ENCODE measurements at places on chromosomes 7 and 10.
A peak's percentile ranks its signal among the peaks of the same experiment; 100 is the strongest.

- DNase-seq: no peak
Measured at GRCh38 chr10:124040451-124041188, 52.8 kb downstream of the CHST15 start.

- DNase-seq: no peak
Measured at GRCh38 chr7:96224685-96225084, 97.2 kb downstream of the SLC25A13 start.

DNA sequence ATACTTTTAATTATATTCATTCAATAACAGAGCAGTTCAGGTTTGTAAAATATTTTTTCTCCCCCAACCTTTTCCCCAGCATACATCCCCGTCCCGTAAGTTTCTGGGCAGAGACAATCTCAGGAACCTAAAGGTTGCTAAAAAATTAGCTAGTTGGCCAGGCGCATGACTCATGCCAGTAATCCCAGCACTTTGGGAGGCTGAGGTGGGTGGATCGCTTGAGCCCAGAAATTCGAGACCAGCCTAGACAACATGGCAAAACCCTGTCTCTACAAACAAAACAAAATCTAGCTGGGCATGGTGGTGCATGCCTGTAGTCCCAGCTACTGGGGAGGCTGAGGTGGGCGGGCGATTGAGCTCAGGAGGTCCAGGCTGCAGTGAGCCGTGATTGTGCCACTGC is 40.2 kb downstream of the TCF7L2 start:
- no peak for DNase-seq

DNA sequence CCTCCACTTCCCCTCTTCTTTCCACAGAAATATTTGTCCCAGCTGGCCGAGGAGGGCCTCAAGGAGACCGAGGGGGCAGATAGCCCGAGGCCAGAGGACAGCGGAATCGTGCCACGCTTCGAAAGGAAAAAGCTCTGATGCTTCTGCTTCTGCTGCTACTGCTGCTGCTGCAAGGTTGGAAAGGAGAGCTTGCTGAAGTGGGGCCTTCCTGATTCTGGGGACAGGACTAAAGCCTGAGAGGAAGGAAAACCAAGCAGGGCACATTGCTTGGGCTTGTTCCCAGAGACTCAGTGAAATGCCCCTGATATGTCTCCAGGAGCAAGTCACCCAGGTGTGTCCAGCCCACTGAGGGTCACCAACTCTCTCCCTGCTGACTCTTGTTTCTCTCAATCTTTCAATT is 35.9 kb upstream of the PDCD4 start:
- no peak for DNase-seq

DNA sequence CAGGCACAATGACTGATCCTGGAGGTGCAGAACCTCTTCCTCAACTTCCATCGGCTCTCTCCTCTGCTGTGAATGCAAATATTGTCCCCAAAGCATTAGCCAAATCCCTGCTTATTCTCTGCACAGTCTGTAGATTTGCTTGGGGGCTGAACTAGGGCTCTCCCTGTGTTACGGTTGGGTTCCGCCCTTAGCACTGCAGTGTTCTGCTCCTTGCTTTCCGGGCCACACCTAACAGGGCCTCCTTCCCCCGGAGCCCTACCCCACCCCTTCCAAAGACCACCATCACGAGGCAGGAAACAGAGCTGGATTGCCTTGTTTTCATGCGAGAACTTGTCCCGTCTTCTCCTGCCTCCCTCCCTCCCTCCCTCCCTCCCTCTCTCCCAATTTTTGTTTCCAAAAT is 36.6 kb downstream of the SLC25A28 start:
- DNase-seq: no peak

DNA sequence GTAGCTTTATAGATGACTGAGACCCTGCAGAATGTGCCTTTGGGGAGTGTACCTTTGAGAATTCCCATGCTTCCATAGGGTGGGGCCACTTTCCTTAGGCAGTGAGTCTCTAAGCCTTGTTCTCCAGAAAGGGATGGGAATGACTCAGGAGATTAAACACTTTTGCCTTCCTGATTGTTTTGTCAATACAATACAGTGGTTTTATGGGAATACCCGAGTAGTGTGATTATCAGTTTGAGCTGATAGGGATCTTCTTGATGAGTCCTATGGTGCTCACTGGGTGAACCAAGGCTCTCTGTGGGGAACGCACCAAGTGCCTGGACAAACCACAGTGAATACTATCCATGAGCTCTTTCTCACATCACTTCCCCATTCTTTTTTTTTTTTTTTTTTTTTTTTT is 6.3 kb downstream of the MYOF start:
- DNase-seq: peak; percentile 38

DNA sequence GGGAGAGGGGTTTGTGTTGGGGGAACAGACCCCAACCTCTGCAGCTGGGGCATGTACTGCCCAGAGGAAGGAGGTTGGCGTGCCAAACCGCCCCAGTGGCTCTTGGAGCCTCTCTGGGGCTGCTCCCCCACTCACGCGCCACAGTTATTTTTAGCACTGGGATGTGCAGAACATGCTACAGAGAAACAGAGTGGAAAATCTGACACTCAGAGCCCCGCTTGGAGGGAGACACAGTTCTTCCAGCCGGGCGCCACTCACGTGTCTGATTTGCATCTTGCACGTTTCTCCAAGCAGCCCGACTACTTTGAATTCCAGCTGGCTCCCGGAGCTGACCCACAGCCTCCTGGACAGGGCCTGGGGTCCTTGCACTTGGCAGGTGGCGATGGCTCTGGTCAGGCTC is 182.0 kb downstream of the RPS24 start:
- DNase-seq: peak; percentile 89

- DNase-seq: no peak
Measured at GRCh38 chr7:74082770-74083116, 861 bp upstream of the LIMK1 start.

- DNase-seq: no peak
Measured at GRCh38 chr10:113108194-113108835, 158.3 kb downstream of the TCF7L2 start.

DNA sequence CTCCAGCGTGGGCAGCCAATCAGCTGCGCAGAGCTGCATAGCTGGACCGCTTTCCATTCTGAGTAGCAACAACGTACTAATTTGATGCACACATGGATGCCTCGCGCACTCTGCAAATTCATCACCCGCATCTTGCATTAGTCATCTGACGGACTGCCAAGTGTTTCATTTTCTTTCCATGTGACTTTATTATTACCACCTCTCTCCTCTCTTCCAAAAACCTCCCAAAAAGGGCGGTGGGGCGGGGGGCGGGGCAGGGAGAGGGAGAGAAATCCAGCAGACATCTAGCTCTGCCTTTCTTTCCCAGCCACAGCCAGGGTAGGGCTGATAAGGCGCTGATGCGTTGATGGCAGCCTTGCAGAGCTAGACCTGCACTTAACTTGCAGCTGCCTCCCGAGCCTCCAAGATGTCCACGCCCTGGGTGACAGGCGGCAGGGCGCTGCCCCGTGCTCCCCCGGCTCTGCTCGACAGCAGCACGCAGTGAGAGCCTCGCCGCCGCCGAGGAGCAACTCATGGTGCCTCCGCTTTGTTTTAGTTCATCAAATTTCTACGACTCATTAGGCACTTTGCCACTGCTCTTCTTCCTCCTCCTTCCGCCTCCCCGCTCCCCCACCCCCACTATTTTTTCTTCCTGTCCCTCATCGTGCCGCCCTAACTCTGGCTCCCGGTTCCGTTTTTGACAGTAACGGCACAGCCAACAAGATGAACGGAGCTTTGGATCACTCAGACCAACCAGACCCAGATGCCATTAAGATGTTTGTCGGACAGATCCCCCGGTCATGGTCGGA is 147.3 kb downstream of the CELF2 start:
- DNase-seq: peak; percentile 87

GRCh38 chr10:5314840-5315239 is 49.9 kb upstream of the UCN3 start:
- no peak for DNase-seq

GRCh38 chr10:123863183-123863575 is 28.4 kb downstream of the CPXM2 start:
- DNase-seq: no peak

DNA sequence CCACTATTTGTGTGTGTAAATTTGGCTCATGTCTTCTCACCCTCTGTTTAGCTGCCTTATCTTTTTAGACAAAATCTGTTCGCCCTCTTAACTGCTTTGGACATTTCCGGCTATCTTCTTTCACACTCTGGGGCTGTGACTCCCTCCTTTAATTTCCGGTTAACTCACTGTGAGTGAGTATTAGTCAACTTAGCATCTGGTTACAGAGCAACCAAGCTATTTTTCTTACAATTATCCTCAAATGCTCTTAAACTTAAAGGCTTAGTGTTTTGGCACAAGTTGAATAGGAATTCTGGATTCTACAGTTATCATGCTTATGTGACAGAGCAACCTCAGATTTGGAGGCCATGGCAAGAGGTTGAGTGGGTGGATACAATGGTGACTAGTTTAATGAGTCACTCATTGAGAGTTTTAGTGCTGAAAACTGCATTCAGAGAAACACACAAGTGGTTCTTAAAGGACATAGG is 177.6 kb upstream of the SEMA3A start:
- DNase-seq: no peak

Measured in right atrium auricular region (tissue), 2 donors.